Ureter (tissue), 1 donor: ENCODE measurements at places on chromosomes 4 and X.

DNA sequence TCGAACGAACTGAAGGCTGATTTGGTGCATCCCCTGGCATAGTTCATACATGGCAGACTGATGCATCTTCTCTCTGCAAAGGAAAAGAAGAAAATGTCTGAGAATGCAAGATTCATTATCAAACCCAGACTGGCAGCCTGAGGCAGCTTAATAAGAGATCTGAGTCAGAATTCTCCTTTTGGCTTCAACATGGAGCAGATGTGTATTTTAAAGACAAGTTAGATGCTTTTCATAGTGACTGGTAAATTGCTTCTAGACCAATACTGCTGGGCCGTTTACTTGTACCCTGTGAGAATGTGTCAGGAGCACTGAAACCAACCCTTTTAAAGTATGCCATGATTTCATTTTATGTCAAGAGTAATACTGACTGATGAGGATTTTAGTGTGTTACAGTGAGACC is 322.0 kb downstream of the NR3C2 start:
- no peak for DNase-seq

DNA sequence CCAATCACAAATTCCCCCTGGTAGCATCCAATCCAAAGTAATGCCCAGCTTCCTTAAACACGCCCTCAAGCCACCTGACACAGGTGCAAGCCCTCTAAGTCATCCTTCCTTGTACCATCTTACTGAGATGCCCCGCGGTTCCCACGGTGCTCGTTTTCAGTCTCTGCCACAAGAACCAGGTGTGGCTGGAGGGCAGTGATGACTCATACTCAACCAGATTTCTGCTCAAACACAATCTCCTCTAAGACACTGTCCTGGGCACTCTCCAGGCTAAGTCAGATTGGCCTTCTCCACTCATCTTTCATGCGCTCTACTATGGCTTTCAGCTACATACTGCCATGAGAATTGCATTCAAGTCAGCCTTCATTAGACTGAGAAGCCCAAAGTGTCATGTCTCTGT is 3.5 kb downstream of the SH3KBP1 start:
- no peak for DNase-seq

- DNase-seq: no peak
Measured at GRCh38 chr4:175671491-175671934, 140.6 kb downstream of the GPM6A start.

GRCh38 chr4:173217075-173217474 is 48.5 kb downstream of the GALNT7 start:
- no peak for DNase-seq

- DNase-seq: no peak
Measured at GRCh38 chr4:113772319-113772718, 10.8 kb upstream of the CAMK2D start.

GRCh38 chrX:133916984-133917722 is 68.2 kb downstream of the GPC3 start:
- DNase-seq: no peak

DNA sequence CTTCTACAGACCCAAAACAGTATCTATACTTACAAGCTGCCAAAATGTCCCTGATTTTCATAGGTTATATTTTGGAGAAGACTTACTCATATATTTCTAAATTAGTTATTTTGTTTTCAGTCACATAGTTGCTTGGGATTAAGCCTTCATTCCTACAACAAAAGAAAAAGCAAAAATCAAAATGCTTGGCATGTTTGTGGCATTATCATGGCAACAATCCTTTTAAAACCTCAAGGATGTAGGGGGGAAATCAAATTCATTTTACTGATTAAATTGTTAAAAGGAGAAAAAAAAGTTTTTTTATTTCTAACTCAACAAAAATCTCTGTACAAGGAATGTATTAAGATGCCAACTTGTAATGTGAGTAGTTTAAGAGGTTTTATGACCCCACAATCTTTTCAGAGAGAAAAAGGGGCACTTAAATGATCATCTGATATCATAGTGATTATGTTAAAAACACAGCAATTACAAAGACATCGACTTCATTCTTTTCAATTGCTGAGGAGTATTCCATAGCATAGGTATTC is 23.5 kb downstream of the TXK start:
- no peak for DNase-seq

DNA sequence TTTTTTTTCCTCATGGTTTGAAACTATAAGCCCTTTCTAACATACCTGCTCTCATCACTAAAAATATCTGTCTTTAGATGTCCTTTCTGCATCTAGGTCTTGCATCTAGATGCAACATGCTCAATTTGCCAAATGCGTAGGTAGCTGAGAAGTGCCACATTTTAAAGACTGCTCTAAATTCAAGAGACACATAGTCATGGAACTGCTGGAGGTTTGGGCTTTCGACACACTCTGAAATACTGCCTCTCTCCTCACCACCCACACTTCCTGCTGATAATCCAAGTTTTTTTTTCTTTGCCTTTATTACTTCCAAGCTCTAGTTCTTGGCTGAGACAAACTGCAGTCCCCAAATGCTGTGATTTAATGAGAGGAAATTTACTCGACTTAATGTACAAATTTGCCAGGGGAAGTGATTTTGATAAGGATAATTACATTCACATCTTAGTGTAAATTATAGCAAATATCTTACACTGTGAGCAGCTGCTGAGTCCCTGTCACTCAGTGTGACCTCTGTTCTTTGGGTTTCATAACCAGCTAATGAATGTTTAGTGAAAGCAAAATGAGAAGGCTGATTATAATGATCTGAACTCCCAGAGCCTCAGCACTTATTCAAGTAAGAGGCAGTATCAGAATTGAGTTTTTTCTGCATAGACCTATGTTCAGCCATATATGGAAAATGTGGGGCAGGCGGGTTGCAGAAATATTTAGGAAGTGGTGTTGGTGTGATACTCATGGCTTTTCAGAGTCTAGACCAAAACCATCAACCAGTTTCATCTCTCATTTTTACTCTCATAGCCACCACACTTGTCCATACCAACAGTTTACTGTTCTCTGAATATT is 31.3 kb downstream of the DRD5 start:
- no peak for DNase-seq

GRCh38 chr4:38166082-38166481 is 205.9 kb downstream of the PTTG2 start:
- DNase-seq: no peak
